Activated CD4-positive, alpha-beta T cell treated with anti-CD3 and anti-CD28 coated beads for 48 hours (primary cell): ENCODE measurements at places on chromosomes 5 and 9.

- no peak for DNase-seq
Observed at GRCh38 chr9:134204041-134204440, 39.7 kb upstream of the RNU6ATAC start.

DNA sequence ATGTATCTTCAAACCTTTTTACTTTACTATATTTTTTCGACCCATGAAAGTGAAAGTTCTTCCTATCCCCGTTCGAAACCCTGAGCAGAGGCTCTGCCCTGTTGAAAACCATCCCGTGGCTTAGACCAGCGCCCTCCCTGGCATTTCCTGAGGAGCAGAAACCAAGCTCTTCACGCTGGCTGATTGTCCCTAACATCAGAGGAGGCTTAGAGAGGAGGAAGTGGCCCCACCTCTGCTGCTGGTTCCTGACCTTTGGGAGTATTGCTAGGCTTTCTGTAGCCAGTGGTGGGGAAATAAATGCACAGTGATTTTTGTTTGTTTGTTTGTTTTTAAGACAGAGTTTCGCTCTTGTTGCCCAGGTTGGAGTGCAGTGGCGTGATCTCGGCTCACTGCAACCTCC is 4.2 kb upstream of the PTGES start:
- no peak for DNase-seq

DNA sequence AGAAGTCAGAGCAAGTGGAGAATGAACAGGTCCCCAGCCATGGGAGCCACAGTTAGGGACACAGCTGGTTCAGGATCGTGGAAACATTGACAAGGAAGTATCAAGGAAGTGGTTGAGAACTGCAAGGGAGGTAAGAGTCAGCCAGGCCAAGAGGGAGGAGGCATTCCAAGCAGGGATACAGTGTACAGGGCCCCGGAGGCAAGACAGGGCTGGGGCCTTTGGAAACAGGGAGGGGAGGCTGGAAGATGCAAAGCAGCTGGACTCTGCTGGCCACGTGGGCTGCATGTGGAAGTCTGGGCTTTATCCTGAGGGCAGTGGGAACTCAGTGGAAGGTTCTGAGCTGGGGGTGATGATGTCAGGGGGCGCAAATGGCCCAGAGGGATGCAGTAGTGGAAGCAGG is 14.2 kb downstream of the CCDC180 start:
- DNase-seq: no peak

- DNase-seq: no peak
Observed at GRCh38 chr5:179185256-179185940, 125.2 kb downstream of the ZNF354C start.

DNA sequence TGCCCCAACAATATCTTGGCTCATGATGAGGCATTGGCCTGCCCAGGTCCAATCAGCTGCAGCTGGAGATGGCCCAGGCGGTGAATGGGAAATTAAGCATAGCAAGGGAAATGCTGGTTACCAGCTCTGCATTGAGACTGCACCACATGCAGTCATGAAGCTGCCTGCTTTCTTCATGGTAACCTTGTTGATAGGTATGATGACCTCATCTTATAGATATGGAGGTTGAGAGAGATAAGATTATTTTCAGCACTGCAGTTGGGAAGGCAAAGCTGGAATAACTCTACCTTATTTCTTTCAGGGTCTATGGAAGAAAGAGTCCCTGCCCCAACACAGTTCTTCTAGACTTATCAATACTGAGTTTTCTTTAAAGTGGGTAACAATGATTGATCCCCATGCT is 180.1 kb downstream of the ICE1 start:
- DNase-seq: no peak

GRCh38 chr5:150540615-150541396 is 32.9 kb downstream of the NDST1 start:
- DNase-seq: no peak
